ENCODE measurements at places on chromosomes 3 and 15.
A peak's percentile ranks its signal among the peaks of the same experiment; 100 is the strongest.

GRCh38 chr3:190618330-190619030 is 104.6 kb downstream of the IL1RAP start:
- ATAC-seq, result peak; percentile 88

- ATAC-seq, result no peak
Observed at GRCh38 chr15:94844538-94845389, 613.4 kb downstream of the MCTP2 start.

DNA sequence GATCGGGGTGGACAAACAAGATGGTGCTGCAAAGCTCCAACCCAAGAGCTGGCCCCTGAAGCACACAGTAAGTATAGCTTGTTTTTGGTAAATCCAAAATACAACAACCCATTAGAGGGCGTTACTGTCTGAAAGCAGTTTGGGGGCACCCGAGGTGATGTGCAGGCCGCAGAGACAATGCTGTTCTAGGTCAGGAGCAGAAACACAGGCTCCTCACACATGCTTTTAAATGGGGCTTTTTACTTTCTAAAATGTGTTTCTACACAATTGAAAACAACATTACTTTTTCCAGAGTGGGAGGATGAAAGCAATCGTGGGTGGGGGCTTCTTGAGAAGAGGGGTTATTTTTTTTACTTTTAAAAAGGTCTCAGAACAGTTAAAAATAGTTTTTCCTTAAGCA is 1029.3 kb upstream of the CFAP20DC start:
- peak; percentile 24 for ATAC-seq

DNA sequence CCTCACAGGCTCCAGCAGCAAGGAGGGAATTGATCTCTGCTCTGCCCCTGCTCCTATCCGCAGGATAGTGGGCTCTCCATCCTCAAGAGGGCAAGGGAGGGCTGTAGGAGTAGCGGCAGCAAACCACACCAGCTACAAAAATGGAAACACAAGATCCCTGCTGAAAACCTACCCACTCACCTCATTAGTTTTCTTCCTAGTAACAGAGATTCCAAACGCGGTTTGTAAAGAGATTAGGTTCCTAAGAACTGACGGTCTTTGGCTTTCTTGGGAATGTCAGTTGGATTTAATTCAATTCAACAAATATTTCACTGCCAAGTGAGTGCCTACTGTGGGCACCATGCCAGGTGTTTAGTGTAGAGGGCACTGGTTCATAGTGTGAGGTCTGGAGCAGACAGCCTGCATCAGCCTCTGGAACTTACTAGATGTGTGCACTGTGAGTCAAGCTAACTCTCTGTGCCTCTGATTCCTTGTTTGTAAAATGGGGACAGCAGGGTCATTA is 84.7 kb downstream of the MRPL46 start:
- no peak for ATAC-seq

DNA sequence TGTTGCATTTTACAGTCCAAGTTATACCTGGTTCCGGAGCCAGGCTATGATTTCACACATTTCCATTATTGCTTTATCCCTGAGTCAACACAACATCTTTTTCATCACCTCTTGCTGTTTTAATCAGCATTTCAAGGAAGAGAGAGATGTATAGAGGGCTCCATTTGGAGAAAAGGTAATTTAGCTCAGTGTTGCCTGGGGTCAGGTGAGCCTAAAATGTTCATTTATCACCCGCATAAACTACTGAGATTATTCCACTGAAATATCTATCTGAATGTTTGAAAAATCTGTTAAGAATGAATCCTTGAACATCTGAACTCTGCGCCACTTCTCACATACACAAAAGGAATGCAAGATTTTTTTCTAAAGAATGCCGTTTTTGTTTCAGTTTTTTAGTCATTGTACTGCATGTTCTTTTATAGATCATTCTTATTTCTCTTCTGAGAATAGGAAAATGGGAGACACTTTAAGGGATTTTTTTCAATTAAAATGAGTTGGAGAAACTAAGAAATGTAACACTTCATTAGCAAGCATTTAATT is 51.5 kb upstream of the AGTR1 start:
- no peak for ATAC-seq

GRCh38 chr3:141328286-141329166 is 39.8 kb upstream of the ZBTB38 start:
- peak; percentile 51 for ATAC-seq

GRCh38 chr3:194379651-194380050 is 10.1 kb upstream of the LRRC15 start:
- no peak for ATAC-seq

DNA sequence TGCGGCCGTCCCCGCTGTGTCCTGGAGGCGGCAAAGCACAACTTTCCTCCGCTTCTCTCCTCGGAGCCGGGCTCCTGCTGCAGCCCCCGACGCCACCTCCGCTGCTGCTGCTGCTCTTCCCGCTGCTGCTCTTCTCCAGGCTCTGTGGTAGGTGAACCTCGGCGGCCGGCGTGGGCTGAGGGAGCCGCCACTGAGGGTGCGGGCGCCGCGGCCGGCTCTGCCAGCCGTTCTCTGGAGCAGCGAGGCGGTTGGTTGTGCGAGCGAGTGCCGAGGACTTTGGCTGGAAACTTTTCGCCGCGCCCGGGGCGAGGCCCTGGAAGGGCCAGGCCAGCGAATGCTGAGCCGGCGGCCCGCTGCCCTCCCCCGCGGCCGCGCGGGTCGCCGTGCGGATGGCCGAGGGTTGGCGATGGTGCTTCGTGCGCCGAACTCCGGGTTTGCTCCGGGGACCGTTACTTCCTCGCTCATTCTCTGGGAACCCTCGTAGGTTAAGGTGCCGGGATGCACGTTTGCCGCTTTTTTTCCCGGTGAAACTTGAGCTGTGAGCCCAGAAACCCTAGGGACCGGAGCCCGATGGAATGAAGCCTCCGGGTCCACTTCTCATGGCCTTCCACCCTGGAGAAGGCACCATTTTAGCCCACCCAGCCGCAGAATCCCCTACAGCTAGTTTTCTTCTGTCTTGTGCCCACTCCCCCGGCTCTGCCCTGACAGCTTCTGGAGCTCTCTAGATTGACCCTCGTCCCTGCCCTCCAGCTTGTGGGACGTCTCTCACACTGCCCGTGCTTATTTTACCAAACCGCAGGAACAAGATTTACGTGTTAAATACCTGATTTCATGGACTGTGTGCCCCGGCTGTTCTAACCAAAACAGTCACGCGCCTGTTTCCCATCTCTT is 660 bp downstream of the NECTIN3 start:
- peak; percentile 34 for ATAC-seq

GRCh38 chr3:28476194-28476593 is 127.6 kb upstream of the AZI2 start:
- no peak for ATAC-seq

DNA sequence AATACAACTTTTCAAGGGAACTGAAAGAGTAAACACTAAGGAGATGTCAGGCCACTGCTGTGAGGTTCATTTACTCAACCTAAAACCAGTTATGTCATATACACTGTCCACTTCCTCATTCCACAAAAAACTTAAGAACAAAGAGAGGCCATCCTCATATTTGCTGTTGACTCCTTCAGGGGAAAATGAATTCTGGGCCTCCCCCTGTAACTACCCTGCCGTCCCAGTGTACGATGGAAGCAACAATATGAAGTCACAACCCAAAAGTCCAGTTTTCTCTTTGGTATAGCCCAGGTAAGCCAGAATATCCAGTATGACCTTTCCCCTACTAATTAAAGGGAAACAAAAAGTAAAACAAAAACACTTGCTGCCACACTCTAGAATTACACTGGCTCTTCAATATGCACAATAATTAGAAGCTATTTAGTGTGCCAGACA is 16.2 kb downstream of the CEP152 start:
- peak; percentile 53 for ATAC-seq
